Amygdala (tissue), 56 donors: ENCODE measurements at places on chromosomes 7 and 10.

DNA sequence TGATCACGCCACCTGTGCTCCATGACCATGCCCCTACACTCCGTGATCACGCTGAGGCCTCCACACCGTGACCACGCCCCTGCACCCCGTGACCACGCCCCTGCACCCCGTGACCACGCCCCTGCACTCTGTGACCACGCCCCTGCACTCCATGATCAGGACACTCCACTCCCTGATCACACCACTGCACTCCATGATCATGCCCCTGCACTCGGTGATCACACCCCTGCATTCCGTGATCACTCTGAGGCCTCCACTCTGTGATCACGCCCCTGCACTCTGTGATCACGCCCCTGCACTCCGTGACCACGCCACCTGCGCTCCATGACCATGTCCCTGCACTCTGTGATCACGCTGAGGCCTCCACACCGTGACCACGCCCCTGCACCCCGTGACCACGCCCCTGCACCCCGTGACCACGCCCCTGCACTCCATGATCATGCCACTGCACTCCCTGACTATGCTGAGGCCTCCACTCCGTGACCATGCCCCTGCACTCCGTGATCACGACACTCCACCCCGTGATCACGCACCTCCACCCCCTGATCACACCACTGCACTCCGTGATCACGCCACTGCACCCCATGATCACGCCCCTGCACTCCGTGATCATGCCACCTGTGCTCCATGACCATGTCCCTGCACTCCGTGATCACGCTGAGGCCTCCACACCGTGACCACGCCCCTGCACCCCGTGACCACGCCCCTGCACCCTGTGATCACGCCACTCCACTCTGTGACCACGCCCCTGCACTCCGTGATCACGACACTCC, 27.7 kb downstream of the STK32C start:
- DNase-seq: no peak

GRCh38 chr7:71937840-71938371, 474.2 kb downstream of the CALN1 start:
- no peak for DNase-seq

GRCh38 chr7:139893999-139894398, 64.9 kb downstream of the TBXAS1 start:
- no peak for DNase-seq

- no peak for DNase-seq
Observed at GRCh38 chr7:23471106-23471859, 992 bp upstream of the IGF2BP3 start.

GRCh38 chr7:14115701-14116100, 126.2 kb upstream of the ETV1 start:
- no peak for DNase-seq

GRCh38 chr7:137591421-137591837, 247.9 kb upstream of the PTN start:
- no peak for DNase-seq

- no peak for DNase-seq
Observed at GRCh38 chr7:28411876-28412662, at the start of gene CREB5. Gene CREB5 (plus strand): TSS chr7:28412518. CDS start chr7:28412915, 397 bp downstream.

GRCh38 chr7:77239471-77239870, 39.9 kb upstream of the FGL2 start:
- no peak for DNase-seq

- no peak for DNase-seq
Observed at GRCh38 chr7:147363101-147363500, 1227.5 kb upstream of the C7orf33 start.

GRCh38 chr7:2709553-2710285, 21.7 kb downstream of the AMZ1 start:
- no peak for DNase-seq

DNA sequence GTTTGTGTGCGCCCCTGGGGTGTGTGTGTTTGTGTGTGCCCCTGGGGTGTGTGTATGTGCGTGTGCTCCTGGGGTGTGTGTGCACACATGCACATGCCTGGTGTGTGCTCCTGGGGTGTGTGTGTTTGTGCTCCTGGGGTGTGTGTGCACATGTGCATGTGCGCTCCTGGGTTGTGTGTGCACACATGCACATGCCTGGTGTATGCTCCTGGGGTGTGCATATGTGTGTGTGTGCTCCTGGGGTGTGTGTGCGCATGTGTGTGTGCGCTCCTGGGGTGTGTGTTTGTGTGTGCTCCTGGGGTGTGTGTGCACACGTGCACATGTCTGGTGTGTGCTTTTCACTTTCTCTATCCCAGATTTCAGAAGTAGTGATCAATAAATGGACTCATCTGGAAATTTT, 321.0 kb downstream of the WDR37 start:
- no peak for DNase-seq
